Caco-2 (cell line): ENCODE measurements at places on chromosomes 3 and 15. TPM values are rescaled to one million over a fixed set of nuclear protein-coding genes. Genes with fewer than 3 reads are reported as not detected.

GRCh38 chr3:178982137-178982536, 89.5 kb downstream of the ZMAT3 start:
- no peak for DNase-seq
- no peaks in the 10 kb centered on the region for H3K27me3 ChIP-seq
- H3K4me3 ChIP-seq, result no peak overlapping the region
- no peaks in the 10 kb centered on the region for H3K4me1 ChIP-seq
- no peaks in the 10 kb centered on the region for H3K36me3 ChIP-seq

- no peaks in the 10 kb centered on the region for H3K27me3 ChIP-seq
- no peaks in the 10 kb centered on the region for H3K36me3 ChIP-seq
- no peak for DNase-seq
- no peak overlapping the region for H3K4me3 ChIP-seq
Observed at GRCh38 chr3:2092758-2093157, 5.9 kb upstream of the CNTN4 start.

TUSC7 gene
- not detected in 2 replicates for total RNA-seq

GABRB3 gene
- not detected in 2 replicates for total RNA-seq

ARHGEF26 gene
- total RNA-seq, result 19.3 and 20.8 TPM in 2 replicates

- H3K27ac ChIP-seq, result no peak overlapping the region
- no peaks in the 10 kb centered on the region for H3K4me1 ChIP-seq
- no peak for DNase-seq
- no peaks in the 10 kb centered on the region for H3K27me3 ChIP-seq
- no peak overlapping the region for H3K4me3 ChIP-seq
Observed at GRCh38 chr3:168604767-168605166, 509.0 kb upstream of the GOLIM4 start.

- H3K4me1 ChIP-seq, result no peaks in the 10 kb centered on the region
- no peaks in the 10 kb centered on the region for H3K27me3 ChIP-seq
- no peaks in the 10 kb centered on the region for H3K36me3 ChIP-seq
- H3K27ac ChIP-seq, result no peak overlapping the region
- no peak for DNase-seq
Observed at GRCh38 chr15:85276508-85276907, 103.9 kb upstream of the AKAP13 start.

C15orf62 gene
- total RNA-seq, result 0.91 and 1.3 TPM in 2 replicates

DNA sequence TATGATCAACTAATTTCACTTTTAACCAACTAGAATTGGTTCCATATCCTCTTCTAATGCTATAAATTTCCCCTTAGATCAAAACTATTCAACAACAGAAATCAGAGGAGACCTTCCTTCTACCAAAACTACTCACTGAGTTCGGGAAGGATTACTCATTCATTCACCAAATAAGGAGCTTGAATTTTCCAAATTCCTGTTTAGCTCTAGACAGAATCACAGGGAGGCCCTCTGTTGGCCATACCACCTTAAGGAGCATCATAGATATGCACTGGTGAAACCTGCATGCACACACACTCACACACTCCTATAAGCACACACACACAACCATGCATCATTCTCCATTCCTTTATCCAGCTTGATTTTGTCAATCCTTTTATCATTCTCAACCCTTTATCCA, 49.0 kb downstream of the SUCLG2 start:
- H3K4me1 ChIP-seq, result peaks cover 9% of the 10 kb centered on the region; the same call in 1 of the 2 replicates
- no peak overlapping the region for H3K4me3 ChIP-seq
- peak overlapping the region; percentile 55 for H3K27ac ChIP-seq
- H3K36me3 ChIP-seq, result peaks cover 2% of the 10 kb centered on the region; the same call in 1 of the 2 replicates
- no peaks in the 10 kb centered on the region for H3K27me3 ChIP-seq

GRCh38 chr15:81391657-81392056, 17.6 kb upstream of the TMC3 start:
- no peaks in the 10 kb centered on the region for H3K4me1 ChIP-seq
- DNase-seq, result no peak
- no peak overlapping the region for H3K4me3 ChIP-seq

GRCh38 chr3:106317141-106318055, 448.6 kb upstream of the CBLB start:
- no peak overlapping the region for H3K27ac ChIP-seq
- no peak for DNase-seq
- H3K27me3 ChIP-seq, result no peaks in the 10 kb centered on the region
- no peaks in the 10 kb centered on the region for H3K4me1 ChIP-seq

LEKR1 gene
- total RNA-seq, result 1.4 and 1.6 TPM in 2 replicates

GRCh38 chr3:179438841-179439240, 12.4 kb downstream of the GNB4 start:
- no peaks in the 10 kb centered on the region for H3K4me1 ChIP-seq
- no peak overlapping the region for H3K4me3 ChIP-seq
- no peaks in the 10 kb centered on the region for H3K36me3 ChIP-seq
- H3K27me3 ChIP-seq, result no peaks in the 10 kb centered on the region
- no peak overlapping the region for H3K27ac ChIP-seq

DNA sequence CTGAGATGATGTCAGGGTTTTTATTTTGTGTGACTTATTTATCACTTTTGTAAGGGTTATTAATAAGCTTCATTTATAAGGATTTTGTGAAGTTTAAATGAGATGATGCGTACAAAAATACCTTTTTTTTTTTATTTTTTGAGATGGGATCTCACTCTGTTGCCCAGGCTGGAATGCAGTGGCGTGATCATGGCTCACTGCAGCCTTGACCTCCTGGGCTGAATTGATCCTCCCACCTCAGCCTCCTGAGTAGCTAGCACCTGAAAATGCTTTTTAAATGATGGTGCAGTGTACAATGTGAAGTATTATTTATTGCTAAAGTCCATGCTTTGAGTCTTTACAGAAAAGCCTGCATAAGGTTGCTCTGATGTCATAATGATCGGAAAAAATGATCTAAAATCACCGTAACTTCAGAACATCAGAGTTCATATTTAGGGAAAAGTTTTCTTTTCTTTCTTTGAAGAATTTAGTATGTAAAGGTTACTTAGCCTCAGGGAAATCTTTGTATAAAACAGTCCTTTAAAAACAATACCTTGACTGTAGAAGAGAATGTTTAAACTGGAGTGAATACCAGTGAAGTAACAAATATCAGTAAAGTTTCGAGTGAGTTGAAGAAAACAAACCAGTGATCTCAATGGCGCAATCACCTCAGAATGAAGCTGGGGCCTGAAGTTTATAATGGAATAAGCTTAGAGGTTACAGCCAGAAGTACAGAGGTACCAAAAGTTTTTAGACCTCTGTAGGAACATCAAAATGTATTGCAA, 29.7 kb downstream of the TCF12 start:
- H3K27me3 ChIP-seq, result no peaks in the 10 kb centered on the region
- H3K27ac ChIP-seq, result no peak overlapping the region
- no peak overlapping the region for H3K4me3 ChIP-seq
- DNase-seq, result no peak
- no peaks in the 10 kb centered on the region for H3K36me3 ChIP-seq

GRCh38 chr3:76198086-76198485, 412.7 kb upstream of the ZNF717 start:
- H3K4me3 ChIP-seq, result no peak overlapping the region
- DNase-seq, result no peak
- H3K4me1 ChIP-seq, result no peaks in the 10 kb centered on the region
- no peaks in the 10 kb centered on the region for H3K36me3 ChIP-seq
- H3K27me3 ChIP-seq, result no peaks in the 10 kb centered on the region

- H3K4me3 ChIP-seq, result no peak overlapping the region
- peak; percentile 58 for DNase-seq
- H3K36me3 ChIP-seq, result no peaks in the 10 kb centered on the region
- H3K4me1 ChIP-seq, result peaks cover 17% of the 10 kb centered on the region
- H3K27me3 ChIP-seq, result no peaks in the 10 kb centered on the region
Observed at GRCh38 chr3:153640689-153641665, 479.0 kb downstream of the RAP2B start.

CNTN6 gene
- not detected in 2 replicates for total RNA-seq

- DNase-seq, result peak; percentile 100
- H3K36me3 ChIP-seq, result no peaks in the 10 kb centered on the region
- peaks cover 12% of the 10 kb centered on the region; the same call in 1 of the 2 replicates for H3K4me1 ChIP-seq
- peak within 1 kb of the TSS; percentile 99 for H3K4me3 ChIP-seq
- no peaks in the 10 kb centered on the region for H3K27me3 ChIP-seq
Observed at GRCh38 chr15:75451674-75452363, at the start of gene SIN3A. Gene SIN3A, minus strand, starts transcription at chr15:75451690. Its CDS starts 21,315 bp downstream, at chr15:75430375.

ISLR gene
- not detected in 2 replicates for total RNA-seq

TIMMDC1 gene
- total RNA-seq, result 64.5 and 66.7 TPM in 2 replicates

- no peaks in the 10 kb centered on the region for H3K27me3 ChIP-seq
- peaks cover 33% of the 10 kb centered on the region for H3K4me1 ChIP-seq
- no peak for DNase-seq
- H3K27ac ChIP-seq, result no peak overlapping the region
Observed at GRCh38 chr3:71288269-71288930, 295.1 kb downstream of the FOXP1 start.

GOLGA6B gene
- total RNA-seq, result not detected in 2 replicates

GRCh38 chr3:105139881-105140560, 226.7 kb upstream of the ALCAM start:
- no peaks in the 10 kb centered on the region for H3K27me3 ChIP-seq
- no peak for DNase-seq
- H3K4me3 ChIP-seq, result no peak overlapping the region
- no peaks in the 10 kb centered on the region for H3K4me1 ChIP-seq
